Ovary (tissue), 10 donors: ENCODE measurements at places on chromosomes 11 and 22.

DNA sequence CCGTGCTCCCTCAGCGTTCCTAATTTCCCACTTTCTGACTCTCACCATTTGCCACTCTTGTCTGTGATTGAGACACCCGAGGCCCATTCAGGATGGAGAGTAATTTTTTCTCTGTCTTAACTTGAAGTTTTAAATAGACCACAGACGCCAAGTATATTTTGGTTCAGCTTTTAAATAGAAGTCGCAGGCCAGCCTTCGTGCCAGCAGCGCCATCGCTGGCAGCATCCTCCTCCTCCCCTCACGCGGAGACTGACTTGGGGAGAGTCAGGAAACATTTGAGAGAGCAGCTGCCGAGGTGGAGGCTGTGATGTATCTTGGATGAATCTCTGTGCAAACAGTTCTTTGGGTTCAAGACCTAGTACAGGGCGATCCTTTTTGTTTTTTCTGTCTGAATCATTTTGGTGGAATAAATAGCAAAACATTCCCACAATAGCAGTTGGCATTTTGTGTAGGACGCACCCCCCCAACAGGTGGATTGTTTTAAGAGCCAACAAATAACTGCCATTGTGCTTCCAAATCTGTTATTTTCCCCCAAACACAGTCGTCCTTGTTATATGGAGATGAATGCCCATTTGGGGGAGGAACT, 889 bp upstream of the DMC1 start:
- no peak for DNase-seq

DNA sequence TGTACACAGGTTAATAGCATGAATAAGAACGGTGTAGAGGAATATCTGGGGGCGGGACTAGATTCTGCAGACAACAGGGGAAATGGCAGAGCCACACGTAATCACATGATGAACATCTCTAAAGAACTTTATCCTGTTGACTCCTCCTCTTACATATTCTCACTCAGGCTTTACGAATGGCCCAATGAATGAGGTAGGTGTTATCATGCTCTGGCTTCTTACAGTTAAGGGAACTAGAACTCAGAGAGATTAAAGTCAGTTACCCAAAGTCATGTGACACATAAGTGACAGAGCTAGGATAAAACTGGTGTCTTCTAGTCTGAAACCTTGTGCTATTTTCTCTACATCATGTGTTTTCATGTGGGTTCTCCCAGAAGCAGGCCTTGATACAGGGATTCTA, 49.0 kb upstream of the BMAL1 start:
- DNase-seq = no peak

DNA sequence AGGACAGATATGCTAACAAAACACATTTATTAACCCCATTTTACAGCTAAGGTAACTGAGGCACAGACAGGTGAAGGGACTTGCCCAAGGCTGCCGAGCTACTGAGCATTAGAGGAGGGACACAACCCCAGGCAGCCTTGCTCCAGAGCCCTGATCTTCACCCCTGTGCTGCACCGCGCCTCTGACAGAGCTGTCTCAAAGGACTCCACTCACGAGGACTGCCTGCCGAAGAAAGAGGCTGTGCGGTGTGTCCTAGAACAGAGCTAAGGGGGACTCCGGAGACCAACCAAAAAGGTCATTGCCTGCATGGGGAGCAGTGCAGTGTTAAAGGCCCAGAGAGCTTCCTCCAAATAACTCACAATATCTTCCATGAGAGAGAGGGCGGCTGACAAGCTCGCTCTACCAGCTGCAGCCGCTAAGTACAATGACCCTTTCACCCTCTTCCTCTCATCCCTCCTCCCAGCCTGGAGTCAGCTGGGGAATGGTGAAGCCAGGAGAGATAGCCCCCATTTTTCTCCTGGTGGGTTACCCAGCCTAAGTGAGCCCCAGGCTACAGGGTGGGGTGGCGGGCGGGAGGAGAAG, 119.2 kb downstream of the DSCAML1 start:
- DNase-seq = no peak

- DNase-seq = no peak
Measured at GRCh38 chr11:122141725-122142124, 25.7 kb upstream of the BLID start.

DNA sequence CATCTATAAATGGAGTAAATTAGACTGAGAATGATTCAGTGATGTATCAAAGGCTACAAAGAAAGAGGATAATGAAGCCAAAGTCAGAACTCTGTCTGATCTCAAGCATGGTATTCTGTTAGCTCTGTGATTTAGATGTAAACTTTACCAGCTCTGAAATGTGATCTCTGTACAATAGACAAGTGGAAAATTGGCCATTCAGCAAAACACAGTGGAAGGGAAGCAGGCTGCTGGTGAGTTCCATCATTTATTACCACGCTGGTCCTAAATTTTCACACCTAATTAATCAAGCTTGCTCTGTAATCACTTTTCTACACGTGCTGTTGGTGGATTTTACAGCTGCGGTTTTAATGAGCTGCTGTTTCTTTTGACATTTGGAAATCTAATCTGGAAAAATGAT, 145.1 kb upstream of the OPCML start:
- DNase-seq = no peak

- no peak for DNase-seq
Measured at GRCh38 chr22:32823024-32823730, 21.7 kb downstream of the TIMP3 start.

GRCh38 chr11:32526760-32527159, 56.9 kb upstream of the EIF3M start:
- DNase-seq = no peak

GRCh38 chr11:128563942-128564641, 23.3 kb downstream of the ETS1 start:
- no peak for DNase-seq

DNA sequence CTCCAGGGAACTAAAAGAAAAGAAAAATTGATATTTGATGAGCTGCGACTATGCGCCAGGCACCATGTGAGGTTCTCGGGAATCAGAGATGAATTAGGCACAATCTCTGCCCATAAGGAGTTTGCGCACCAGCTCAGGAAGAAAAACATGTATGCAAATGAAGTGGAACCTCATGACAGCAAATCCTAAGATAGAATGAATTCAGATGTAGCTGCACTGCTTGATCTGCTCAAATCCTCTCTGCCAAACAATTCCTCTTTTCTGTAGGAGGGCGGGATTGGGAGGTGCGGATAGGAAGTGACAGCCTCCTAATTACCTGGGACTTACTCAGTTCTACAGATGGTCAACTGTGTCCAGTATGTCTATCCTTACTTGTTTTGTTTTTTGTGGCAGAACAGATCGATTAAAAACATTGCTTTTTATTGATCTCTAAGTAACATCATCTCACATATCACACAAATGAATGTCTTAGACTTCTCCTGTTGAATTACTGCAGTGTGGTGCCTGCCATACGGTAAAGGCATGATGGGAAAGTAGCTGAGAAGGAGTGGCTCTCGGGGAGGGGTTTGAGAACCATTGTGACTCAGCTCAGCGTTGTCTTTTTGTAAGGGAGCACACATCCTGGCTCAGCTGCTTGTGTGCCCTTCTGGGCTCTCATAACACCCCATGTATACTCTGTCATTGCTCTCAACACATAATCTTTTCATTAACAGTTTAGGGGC, 13.9 kb downstream of the CRTAM start:
- DNase-seq = no peak

GRCh38 chr11:70116386-70117065, 38.4 kb downstream of the ANO1 start:
- DNase-seq = no peak

GRCh38 chr11:99601179-99601578, 580.4 kb downstream of the CNTN5 start:
- no peak for DNase-seq

GRCh38 chr11:13324141-13324540, 46.6 kb downstream of the BMAL1 start:
- no peak for DNase-seq

GRCh38 chr11:108527382-108527781, 29.2 kb upstream of the POGLUT3 start:
- no peak for DNase-seq

- no peak for DNase-seq
Measured at GRCh38 chr22:44537015-44537414, 39.0 kb upstream of the RTL6 start.

DNA sequence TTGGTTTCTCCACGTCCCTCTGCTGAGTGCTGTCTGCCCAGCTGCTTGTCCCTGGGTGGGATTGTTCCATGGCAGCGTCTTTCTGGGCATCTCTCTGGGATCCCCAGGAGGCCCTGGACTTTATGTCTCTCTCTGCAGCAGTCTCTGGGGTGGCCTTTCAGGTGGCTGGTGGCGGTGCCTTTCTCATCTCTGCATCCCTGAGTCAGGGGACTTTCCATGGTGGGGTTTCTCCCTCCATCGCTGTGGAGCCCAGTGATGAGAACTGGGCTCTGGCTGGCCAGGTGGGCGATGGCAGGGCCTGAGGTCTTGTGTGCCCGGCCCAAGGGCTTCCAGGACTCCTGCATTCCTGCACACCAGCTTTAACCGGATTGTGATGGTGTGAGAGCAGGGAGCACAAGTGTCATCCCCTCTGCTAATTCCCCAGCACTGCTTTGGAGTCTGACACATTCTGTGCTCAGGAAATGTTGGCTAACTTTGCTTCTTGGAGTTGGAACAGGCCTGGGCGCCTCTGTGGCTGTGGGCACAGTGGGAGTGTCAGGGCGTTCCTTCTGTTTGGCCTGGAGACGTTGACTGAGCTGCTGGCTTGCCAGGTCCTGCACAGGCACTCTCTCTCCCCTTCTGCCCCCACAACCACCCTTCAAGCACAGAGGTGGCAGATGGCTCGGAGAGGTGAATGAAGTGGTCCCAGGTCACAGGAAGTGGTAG, 27.9 kb downstream of the FAM83F start:
- no peak for DNase-seq

- no peak for DNase-seq
Measured at GRCh38 chr11:99865951-99866350, 821.1 kb upstream of the ARHGAP42 start.

GRCh38 chr22:17411213-17411612, 42.0 kb downstream of the CECR2 start:
- no peak for DNase-seq

- DNase-seq = no peak
Measured at GRCh38 chr11:16818284-16818683, 79.8 kb downstream of the C11orf58 start.

- no peak for DNase-seq
Measured at GRCh38 chr22:43485502-43486089, 73.8 kb downstream of the MPPED1 start.

DNA sequence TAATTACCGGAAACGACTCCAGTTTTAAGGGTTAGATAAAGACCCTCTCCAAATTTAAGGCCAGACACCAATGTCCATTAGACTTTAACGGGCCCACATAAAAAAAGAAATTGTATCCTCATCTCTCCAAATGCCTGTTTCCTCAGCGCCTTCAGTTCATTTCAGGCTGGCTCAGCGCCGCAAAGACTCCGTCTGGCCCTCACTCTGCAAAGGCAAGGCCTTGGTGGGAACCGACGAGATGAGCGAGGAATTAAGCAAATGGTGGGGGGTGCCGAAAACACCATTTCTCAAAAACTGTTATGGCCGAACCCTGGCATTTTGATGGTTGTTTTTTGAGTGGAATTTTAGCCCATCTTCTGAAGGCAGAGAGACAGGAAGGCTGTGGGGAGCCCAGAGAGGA, 15.7 kb downstream of the MN1 start:
- no peak for DNase-seq

DNA sequence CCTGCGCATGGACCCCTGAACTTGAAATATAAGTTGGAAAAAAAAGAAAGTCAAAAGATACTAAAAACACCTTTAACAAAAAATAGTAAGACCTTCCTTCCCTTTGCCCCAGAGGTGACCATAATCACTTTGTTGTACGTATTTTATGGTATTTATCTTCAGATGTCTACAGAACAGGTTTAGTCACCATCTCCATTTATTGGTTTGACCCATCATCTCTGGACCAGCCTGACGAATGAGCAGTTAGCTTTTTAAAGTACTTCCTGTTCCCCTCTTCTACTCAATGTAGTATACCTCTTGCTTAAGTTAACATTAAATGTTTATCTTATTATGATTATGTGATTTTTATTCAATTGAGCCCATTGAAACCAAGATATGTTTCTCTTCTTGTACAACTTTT, 64.7 kb upstream of the CREB3L1 start:
- DNase-seq = no peak

DNA sequence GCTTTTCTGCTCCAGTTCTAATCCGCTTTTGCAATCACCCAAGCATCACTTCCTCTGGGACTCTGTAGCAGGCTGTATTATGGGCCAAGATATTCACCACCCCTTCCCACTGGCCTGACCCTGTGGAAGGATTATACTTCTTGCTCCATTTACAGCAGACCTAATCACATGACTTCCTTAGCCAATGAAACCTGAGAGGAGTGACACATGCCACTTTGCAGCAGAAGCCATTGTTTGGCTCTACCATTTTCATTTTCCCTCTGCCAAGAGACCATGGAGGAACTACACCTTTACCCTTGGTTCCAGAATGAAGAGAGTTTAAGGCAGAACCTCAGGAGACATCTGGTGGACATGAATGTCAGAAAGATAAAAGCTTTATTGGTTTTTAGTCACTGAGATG, 134.9 kb upstream of the HSD17B12 start:
- no peak for DNase-seq

- DNase-seq = no peak
Measured at GRCh38 chr11:116219171-116219635, 553.6 kb downstream of the BUD13 start.

GRCh38 chr11:83220260-83220659, 26.7 kb downstream of the ANKRD42 start:
- DNase-seq = no peak

DNA sequence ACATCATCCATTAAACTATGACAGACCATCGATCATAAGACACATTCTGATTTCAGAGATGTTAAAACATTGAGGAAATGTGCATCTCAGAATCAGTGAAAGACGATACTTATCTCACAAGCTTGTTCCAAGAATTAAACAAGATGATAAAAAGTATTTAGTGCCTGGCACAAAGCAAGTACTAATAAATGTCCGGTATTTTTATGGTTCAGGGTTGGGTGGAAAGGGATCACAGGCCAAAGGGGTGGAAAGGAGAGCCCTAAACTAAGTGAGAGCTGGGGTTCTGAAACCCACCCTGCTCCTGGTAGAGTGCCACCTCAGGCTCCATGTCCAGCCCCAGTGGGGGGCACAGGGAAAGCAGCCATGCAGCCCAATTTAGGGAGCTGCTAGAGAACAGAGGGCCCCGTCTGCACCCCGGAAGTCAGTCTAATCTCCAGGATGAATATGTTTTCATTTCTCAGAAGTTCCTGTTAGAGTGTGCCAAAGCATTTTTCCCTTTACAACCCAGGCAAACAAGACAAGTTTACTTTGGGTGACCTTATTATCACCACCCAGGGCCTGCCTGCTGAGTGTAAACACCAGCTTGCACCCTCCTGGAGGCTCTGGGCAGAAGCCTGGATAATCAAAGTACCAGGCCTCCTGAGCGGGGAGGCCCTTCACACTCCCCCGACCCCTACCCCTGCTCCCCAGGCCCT, 3.8 kb upstream of the CREB3L1 start:
- no peak for DNase-seq

GRCh38 chr11:106421676-106422292, 344.3 kb downstream of the AASDHPPT start:
- no peak for DNase-seq

GRCh38 chr22:24089951-24090350, 78.8 kb downstream of the CABIN1 start:
- no peak for DNase-seq

- no peak for DNase-seq
Measured at GRCh38 chr22:25362883-25363240, 143.4 kb downstream of the CRYBB2 start.
